ENCODE measurements at places on chromosomes 7 and 10. TPM values are rescaled to one million over a fixed set of nuclear protein-coding genes. Genes with fewer than 3 reads are reported as not detected.

BAZ1B gene
- 57.0 TPM for total RNA-seq

LRIT1 gene
- total RNA-seq = not detected

ASZ1 gene
- total RNA-seq = not detected

ADRA2A gene
- 1.7 TPM for total RNA-seq

PRSS1 gene
- not detected for total RNA-seq

TMEM140 gene
- 13.7 TPM for total RNA-seq
